Urinary bladder (tissue), 4 donors: ENCODE measurements at places on chromosomes 12 and 14.

DNA sequence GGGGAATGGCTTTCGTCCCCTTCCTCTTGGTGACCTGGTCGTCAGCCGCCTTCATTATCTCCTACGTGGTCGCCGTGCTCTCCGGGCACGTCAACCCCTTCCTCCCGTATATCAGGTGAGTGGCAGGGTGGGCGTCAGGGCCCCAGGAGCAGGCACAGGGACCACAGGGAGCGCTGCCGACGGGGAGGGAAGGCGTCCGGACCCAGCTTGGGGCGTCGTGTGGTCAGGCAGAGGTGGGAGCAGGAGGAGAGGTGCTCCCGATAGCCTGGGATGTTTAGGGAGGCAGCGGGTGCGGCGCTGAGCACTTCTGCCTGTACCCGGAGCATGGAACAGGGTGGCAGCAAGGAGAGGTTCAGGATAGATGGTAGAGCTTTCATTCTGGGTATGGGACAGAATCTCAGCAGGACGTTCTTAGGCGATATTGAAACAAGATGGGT, 444 bp downstream of the DRAM1 start:
- no peak for DNase-seq

GRCh38 chr12:2333491-2334195, 280.9 kb downstream of the CACNA1C start:
- DNase-seq = no peak

DNA sequence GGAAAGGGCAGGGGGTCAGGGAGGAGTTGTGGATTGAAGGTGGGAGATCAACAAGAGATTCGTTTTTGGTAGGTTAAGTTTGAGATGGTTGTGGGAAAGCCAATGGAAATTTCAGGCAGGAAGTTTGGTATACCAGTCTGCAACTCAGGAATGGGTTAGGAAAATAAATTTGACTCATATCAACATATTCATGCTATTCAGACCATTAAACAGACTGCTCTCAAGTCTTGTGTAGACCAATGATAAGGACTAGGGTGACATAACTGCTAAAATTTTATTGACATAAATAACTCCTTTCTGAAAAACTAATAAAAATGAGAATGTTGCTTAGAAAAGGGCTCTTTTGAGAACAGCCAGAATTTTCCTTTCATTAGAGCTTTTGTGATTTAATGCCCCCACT, 60.0 kb downstream of the PLEKHA5 start:
- DNase-seq = no peak

DNA sequence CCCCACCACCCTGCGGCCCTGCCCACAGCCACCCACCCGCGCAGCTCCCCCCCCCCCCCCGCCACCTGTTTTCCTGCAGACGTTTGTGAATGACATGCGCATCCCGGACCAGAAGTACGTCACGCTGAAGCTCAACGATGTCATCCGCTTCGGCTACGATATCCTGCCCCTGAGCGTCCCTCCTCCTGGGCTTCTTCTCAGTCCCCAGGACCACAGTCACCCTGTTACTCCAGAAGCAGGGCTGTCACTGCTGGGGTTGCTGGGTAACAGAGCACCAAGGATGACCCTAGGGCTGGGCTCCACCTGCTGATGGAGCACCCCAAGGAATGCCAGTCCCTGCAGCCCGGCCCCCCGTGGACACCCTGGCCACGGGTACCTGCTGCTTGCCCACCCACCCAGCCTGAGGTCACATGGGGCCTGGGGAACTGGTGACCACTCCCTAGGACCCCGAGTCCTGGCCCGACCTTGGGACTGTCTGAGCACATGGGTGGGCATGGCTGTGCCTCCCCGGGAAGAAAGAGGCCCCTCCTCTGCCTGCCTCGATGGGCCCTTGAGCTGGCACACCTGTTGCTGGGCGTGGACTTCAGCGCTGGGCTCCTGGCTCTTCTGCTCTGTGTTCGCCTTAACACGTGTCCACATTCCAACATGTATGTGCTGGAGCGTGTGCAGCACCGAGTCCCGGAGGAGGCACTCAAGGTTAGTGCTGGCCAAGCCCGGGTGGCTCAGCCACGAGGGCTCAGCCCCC, 12.9 kb downstream of the CEP170B start:
- DNase-seq = no peak

DNA sequence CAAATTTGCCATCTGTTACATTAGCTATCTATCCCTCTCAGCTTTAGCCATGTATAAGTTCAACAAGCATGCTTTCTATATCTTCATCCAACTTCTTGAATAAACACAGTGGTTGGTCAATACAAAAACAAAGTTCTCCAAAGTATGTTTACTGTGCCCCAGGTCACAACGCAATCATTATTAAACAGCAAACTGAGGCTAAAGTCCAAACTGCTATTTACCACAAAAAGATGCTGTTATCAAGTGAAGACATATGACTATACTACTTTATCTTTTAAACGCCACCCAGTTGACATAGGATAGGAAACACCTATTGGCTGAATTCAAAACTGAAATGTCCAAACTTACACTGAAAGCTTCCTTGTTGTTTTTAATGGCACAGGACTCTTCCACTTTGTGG, 11.7 kb downstream of the ZCCHC8 start:
- DNase-seq = no peak

- no peak for DNase-seq
Measured at GRCh38 chr12:99253068-99253467, 394.5 kb upstream of the GARIN6 start.

DNA sequence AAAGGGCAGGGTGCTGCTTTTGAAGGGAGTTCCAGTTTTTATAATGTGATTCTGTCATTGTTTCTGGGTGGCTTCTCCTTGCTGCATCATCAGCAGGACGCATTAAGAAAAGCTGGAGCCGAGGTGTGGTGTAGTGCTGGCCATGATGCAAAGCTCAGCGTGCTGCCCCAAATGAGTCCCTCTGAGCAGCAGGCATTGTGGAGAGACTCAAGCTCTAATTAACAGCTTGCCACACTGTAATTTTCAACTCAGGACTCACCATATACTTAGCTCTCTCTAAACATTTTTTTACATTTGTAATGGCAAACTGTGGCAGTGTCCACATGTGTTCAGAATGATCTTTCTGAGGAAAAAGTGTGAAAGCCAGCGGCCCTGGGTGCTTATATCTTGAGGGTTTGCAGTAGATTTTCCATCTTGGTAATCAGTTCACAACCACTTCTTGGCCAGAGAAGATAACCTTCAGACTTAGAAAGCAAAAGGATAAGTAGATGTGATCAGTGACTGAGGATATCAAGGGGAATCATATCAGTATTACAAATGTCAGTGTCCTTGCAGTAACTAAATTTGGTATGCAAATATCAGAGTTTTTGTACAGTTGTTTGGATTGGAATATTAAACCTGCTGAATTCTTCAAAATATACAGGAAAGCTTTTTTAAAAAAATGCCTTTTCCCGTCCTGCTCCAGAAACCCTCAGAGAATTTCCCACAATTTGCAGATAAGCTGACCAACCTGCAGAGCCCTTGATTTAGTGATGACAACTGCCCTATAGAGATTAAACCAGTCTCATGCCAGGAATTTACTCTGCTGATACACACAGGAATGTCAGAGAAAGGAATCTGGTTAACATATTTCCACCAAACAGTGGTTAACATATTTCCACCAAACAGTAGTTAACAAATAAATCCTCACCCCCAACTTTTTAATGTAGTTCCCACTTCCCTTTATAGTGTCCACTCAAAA, 63.6 kb downstream of the DAAM1 start:
- DNase-seq = no peak

- no peak for DNase-seq
Measured at GRCh38 chr12:105855361-105856047, 283.2 kb downstream of the NUAK1 start.

DNA sequence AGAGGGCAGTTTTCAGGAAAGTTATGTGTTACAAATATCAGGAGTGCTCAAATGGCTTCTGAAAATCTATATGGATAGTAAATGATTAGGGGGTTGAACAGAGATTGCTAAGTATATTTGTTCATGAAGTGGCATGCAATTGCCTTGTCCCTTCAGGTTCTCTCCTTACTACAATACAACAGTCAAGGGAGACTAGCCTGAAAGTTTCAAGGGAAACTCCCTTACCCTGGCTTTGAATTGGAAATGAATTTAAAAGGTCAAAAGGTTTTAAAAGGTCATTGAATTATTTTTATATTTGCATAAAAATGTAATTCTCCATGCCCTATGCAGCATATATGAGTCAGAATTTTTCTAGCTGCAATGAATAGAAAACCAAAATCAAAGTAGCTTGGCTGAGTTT, 253.1 kb upstream of the SYT1 start:
- no peak for DNase-seq

DNA sequence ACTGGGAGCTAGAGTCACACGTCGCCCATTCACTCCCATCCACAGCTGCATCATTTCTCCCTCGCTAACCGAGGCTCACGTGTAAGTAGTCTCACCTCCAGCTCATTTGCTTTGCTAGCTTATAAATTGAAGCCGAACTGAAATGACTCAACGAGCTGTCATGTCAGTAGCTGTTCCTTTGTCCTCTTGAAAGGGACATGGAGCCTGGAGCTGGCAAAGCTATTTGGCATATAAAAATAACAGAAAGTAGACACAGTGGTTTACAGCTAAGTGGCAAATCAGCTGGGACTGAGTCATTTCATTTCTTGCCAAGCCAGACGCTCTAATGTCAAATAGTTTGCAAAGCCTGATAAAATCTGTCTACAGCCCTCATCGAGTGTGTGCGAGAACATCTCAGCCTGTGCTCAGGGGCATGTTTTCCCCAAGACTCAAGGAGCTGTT, 114.4 kb upstream of the TMEM233 start:
- DNase-seq = no peak

DNA sequence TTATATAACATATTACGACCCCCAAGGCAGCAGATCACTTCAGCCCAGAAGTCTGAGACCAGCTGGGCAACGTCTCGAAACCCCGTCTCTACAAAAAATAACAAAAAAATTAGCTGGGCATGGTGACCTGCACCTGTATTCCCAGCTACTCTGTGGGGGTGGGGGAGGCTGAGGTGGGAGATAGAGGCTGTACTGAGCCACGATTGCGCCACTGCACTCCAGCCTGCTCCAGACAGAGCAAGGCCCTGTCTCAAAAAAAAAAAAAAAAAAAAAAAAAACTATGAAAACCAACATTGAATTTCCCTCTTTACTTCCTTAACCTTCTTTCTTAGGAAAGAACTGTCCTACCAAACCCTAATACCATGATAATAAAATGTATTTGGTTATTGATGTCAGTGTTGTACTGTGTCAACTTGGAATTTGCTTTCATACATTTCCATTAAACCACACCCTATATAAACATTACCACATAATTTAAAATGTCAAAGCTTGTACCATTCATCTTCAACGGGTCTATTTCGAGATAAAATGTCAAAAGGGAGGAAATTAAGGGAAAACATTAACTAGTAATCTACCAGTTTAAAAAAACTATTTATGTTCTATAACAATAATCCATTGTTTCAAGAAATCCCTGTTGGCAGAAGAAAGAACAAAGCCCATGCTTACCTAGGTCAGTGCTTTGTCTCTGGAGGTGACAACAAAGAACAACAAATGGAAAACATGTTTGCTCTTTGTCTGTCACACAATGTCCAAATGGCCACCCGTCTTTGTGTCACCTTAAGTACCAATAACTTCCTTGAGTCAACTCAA, 17.4 kb downstream of the GALNT4 start:
- no peak for DNase-seq

DNA sequence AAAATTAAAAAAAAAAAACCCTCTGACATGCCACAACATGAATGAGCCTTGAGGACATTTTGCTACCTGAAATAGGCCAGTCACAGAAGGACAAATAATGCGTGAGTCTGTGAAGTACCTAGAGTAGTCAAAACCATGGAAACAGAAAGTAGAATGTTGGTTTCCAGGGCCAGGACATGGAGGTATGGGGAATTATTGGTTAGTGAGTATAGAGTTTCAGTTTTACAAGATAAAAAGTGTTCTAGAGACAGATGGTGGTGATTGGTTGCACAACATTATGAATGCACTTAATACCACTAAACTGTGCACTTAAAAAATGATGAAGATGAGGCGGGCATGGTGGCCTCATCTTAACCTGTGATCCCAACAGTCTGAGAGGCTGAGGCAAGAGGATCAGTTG, 47.6 kb upstream of the ZFP36L1 start:
- no peak for DNase-seq

DNA sequence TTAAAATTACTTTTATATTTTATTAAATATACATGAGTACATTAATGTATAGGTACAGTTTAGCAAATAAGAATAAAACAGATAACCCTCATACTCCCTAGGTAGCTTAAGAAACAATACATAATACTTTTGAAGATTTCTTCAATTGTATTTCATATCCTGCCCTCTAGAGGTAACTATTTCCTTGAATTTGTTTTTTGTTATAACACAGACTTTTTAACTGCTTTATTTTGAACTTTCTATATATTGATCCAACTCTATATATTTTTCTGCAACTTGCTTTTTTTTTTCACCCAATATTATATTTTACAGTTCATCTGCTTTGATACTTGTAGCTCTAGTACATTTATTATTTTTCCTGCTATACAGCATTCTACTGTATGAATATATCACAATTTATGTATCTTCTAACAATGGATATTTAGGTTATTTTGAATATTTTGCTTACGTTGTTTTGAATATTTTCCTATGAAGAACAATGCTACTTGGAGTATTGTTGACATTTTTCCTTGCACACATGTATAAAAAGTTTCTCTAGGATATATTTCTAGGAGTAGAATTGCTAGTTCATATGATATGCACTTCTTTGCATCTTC, 72.8 kb upstream of the ABCD2 start:
- no peak for DNase-seq

DNA sequence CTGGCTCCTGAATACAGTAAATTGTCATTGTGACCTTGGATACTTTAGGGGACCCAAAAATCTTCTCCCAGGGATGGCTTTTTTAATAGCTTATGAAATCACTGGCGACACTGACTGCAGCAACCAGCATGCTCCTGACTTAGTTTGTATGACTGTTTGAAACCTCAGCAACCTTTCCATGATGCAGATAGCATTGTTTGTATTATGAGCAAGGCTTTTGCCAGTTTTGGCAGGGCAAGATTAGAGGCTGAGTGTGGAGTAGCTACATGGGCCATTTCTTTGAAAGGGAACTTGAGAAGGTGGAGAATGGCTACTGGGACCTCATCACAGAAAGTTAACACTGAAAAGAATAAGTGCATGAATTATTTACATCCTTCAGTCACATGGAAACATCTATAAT, 50.9 kb downstream of the SLC4A8 start:
- no peak for DNase-seq

DNA sequence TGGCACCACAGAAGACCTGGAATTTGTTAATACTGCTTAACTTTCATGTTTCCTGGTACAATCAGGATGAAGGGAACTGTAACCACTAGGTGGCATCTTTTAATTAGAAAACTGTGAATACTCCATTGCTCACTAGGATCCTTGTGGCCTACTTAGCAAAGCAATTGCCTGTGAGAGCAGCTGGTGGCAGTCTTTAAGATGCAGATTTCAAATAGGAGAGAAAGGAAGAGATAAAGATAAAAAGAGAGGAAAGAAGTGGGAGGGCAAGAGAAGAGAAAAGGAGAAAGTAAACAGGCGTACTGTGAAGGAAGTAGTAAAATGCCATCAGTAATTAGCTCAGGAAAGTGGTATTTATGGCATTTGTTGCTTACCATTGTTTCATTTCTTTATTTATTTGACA, 114.5 kb downstream of the RAD51B start:
- DNase-seq = peak; percentile 80
